Left ventricle myocardium inferior (tissue), 1 donor: ENCODE measurements at places on chromosomes 12 and 14. TPM values are rescaled to one million over a fixed set of nuclear protein-coding genes. Genes with fewer than 3 reads are reported as not detected.

KLRK1 gene
- total RNA-seq, result 0.36 TPM

KLHL33 gene
- total RNA-seq, result 0.33 TPM

PZP gene
- total RNA-seq, result 0.36 TPM

PIWIL1 gene
- not detected for total RNA-seq

ZNF84 gene
- 18.7 TPM for total RNA-seq

C12orf50 gene
- total RNA-seq, result not detected

KRT85 gene
- not detected for total RNA-seq

ORAI1 gene
- total RNA-seq, result 11.4 TPM

RNU4-1 gene
- total RNA-seq, result 2,088 TPM

ZFHX2 gene
- total RNA-seq, result 0.74 TPM

INHBC gene
- not detected for total RNA-seq

ACSM4 gene
- not detected for total RNA-seq

SERPINA9 gene
- total RNA-seq, result not detected

NANOG gene
- not detected for total RNA-seq

KCNA5 gene
- total RNA-seq, result 2.6 TPM

- no peak for DNase-seq
Measured at GRCh38 chr14:52780893-52781292, 10.5 kb downstream of the GNPNAT1 start.

DNA sequence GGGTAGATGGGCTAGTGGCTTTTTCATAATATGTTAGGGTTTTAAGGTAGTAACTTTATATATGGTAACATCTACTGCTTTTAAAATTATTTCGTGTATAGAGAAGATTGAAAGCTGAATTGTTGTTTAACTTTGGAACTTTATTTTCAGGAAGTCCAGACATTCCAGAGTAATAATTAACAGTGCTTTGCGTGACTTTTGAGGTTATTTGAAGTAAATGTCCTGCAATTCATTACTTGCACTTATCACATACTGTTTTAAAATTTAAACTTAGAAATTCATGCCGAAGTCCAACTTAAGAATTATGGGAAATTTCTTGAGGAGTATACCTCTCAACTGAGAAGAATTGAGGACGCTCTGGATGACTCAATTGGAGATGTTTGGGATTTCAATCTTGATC is 3.3 kb downstream of the WASHC4 start:
- DNase-seq, result no peak

DNA sequence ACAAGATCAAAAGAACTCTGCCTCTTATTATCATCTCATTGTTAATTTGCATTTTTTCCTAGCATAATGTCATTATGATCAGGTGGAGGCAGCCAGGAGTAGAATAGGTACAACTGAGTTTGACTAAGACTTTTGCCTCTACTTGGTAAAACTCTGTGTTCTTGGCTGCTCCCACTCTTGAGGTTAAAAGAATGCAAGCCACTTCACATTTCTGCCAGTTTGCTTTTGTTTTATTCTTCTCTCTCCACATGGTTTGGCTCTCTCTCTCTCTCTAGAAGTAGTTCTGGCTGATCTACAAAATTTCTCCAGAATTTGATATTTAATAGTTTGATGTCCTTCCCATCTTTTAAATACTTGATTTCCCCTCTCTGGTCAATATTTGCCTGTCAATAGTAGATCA is 170.7 kb upstream of the E2F7 start:
- DNase-seq, result no peak

DNA sequence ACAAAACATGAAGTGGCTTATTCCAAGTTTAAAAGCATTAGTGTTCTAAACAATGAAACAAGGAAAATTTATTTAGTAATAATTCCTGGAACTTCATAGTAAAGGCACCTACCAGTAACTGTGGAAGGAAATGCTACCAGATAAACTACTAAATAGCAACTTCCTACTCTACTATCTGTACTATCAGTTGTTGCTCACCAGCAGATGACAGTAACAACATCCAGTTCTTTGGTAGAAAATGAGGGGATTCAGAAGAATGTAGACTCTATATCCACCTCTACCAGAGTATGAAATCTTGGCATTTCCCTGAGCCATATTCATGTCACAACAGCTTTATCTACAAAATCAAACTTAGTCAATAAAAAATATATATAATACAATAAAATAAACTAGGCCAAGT is 3.1 kb downstream of the ENTPD5 start:
- no peak for DNase-seq

GRCh38 chr12:5971194-5971850 is 26.3 kb upstream of the ANO2 start:
- no peak for DNase-seq

DNA sequence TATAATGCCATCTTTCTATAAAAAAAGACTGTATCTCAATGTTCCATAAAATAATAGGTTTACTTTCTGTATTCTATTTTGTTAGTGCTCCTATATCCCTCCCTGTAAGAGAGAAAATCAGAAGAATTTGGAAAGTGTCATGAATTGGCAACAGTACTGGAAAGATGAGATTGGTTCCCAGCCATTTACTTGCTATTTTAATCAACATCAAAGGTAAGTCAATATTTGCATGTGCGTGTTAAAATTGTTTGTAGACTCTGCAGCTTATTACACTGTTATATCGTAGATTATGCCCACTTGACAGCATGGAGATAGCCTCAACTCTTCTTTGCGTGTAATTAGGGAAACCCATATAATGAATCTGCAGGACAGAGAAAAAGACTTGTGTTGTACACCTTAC is 34.0 kb downstream of the KCNMB4 start:
- no peak for DNase-seq

DNA sequence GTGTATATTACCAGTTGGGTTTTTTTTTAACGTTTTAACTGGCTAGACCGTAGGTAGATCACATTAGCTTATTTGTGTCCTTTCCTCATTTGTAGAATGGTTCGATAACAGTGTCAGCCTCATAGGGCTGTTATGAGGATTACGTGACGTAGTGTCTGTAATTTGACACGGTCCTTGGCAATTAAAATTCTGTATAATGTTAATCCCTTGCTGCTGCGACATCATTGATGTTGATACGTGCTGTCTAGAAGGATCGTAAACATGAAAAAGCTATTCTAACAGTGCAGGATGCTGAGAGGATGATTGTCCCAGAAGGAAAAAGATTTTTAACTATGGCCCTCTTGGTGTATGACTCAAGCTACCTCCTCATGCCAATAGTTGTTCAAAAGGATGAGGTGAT is 50.9 kb downstream of the HSP90AA1 start:
- DNase-seq, result no peak

GRCh38 chr14:55240526-55241178 is 30.6 kb upstream of the FBXO34 start:
- no peak for DNase-seq

- DNase-seq, result no peak
Measured at GRCh38 chr12:20520532-20520931, 152.2 kb downstream of the PDE3A start.

- peak; percentile 16 for DNase-seq
Measured at GRCh38 chr12:105741786-105742566, 396.8 kb downstream of the NUAK1 start.

- DNase-seq, result no peak
Measured at GRCh38 chr12:92432724-92433441, 269.9 kb upstream of the PLEKHG7 start.

GRCh38 chr12:94250130-94250529 is 101.8 kb downstream of the PLXNC1 start:
- DNase-seq, result no peak

- no peak for DNase-seq
Measured at GRCh38 chr12:69987579-69988091, 162.6 kb downstream of the MYRFL start.

DNA sequence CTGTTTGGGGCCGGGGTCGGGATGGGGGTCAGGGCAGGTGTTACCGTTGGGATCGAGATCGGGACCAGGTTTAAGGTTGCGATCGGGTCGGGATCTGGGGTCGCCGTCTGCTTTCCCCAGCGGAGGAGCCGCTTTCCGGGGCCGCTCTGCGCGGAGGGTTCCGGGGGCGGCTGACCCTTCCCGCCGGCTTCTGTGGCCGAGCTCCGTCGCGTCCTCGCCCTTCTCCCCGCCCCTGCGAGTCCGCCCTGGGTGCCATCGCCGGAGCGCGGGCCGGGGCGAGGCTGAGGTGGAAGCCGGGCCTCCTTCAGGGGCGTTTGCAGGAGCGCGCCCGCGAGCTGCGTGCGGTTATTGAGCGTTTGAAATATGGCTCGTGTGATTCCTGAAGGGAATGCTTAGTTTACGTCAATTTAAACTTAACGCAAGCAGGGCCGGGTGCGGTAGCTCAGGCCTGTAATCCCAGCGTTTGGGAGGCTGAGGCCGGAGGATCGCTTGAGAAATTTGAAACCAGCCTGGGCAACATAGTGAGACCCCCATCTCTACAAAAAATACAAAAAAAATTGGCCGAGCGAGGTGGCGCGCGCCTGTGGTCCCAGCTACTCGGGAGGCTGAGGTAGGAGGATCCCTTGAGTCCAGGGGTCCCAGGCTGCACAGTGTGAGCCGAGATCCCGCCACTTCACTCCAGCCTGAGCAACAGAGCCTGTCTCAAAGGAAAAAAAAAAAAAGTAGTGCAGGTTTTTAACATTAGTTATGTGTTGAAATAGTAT is 620 bp downstream of the PGAM5 start:
- no peak for DNase-seq

- DNase-seq, result no peak
Measured at GRCh38 chr14:99174081-99174769, 97.8 kb downstream of the BCL11B start.

DNA sequence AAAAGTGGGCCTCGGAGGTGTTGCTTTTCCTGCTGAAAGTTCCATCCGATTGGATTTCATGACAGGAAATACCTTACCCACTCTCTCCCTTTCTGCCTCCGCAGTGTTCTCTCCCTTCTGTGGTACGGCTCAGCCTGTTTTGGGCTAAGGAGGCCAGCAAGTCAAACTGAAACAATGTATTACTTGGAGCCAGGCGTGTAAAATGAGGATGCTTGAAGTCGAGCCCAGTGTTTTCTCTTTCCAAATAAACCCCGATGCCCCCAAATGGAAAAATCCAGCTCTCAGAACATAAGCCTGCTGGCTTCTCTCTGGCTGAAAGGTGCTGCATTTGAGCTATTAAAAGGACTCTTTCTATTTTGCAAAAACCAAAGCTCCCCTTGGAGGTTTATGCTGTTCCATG is 124.7 kb downstream of the ZNF664 start:
- DNase-seq, result no peak

DNA sequence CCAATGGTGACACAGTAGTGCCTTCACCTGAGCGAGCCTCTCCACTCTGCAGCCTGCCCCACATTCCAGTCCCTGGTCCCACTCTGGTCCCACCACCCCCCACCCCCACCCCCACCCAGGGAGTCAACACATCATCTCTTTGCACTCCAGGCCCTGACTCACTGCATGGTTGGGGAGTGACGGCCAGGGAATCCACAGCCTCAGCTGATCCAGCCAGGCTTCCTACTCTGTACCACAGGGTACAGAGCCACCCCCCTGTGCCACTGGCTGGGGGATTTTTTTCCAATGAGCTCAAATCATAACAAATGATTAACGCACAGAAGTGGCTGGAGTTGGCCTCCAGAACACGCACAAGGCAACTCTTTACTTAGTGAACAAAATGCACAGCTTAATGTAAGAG is 233.7 kb downstream of the NTF3 start:
- no peak for DNase-seq

DNA sequence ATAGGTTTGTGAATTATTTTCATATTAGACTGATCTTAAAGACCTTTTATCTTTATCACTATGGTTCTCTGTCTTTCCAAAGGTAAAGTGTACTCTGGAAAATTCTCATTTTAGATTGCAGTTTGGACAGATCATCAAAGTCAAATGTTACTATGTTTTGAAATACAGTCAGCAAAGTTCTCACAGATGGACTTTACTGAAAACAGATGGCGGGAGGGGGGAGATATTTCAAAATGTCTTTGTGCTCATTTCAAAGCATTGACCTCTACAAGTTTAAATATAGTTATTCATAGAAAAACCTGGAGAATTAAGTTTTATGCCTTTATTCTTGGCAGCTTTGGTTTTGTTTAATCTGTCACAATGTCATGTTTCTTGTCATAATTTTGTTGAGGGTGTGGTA is 51.8 kb upstream of the LRTM2 start:
- DNase-seq, result no peak

GRCh38 chr14:94550041-94550440 is 11.2 kb upstream of the SERPINA4 start:
- DNase-seq, result no peak

DNA sequence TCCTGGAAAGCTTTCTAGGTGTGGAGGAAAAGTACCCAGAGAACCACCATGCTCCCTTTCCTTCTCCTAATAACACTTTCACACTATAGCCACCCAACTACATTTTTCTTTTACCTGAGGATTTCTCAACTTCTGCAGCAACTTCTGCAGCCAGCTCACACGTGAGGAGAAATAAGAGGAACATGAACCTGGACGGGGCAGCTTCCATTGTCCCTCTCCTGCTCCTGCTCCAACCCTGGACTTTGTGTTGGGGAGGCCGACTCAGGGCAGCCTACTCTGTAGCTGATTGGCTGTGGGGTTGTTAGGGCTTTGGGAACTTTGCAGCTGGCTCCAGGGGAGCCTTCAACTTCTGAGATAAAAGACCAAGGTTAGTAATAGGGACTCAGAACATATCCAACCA is at the start of gene ERP27:
Gene ERP27, minus strand, starts transcription at position 237 of the 400 bp plus-strand sequence. Its CDS starts 29 bp downstream, at position 208.
- no peak for DNase-seq

DNA sequence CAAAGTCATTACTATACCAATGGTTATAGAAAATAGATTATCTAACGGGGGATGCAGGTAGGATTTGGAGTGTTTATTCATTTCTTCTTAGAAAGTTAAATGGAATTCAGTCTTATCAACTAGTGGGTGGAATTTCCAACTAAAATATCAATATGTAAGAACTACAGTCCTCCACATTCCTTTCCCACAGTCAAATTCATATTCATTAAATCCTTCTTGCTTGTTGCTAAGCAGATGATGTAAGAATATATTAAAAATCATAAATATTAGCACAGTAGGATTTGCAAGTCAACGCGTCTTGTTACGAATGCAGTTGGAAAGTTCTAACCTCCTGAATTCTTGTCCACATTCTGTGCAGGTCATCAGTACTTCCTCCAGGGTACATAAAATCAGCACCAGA is 259.2 kb downstream of the CPNE8 start:
- DNase-seq, result no peak

- DNase-seq, result no peak
Measured at GRCh38 chr12:65609359-65609771, 214.9 kb upstream of the HMGA2 start.

DNA sequence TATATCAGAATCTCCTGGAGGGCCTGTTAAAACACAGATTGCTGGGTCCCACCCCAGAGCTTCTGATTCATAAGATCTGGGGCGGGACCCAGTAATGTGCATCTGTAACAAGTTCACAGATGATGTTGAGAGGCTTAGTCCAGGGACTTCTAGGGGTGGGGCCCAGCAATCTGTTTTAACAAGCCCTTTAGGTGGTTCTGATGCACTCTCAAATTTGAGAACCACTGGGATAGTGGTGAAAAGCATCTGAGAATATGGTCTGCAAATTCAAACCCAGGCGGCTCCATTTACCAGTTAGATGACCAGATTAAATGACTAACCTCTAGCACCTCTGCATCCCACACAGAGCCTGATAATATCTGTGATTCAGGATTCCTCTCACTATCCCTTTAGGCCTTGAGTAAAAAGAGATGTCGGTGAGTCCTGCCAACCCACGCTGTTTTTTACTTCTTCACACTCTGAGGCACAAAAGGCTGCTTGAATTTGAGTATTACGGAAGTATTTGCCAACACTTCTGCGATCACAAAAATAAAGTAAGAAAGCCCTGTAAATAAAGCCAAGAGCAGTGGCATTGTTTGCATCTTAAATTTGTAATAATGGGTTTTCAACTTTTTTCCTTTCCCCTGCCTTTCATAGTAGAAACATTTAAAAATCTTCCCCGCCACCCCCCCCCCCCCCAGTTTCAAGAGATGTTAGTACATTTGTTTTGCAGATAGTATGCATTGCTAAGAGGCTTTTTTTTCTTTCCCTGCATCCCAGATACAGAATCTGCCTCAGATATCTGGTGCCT is 1.8 kb upstream of the FRS2 start:
- no peak for DNase-seq
